Stomach (tissue), 19 donors: ENCODE measurements at places on chromosomes 11 and 22.

DNA sequence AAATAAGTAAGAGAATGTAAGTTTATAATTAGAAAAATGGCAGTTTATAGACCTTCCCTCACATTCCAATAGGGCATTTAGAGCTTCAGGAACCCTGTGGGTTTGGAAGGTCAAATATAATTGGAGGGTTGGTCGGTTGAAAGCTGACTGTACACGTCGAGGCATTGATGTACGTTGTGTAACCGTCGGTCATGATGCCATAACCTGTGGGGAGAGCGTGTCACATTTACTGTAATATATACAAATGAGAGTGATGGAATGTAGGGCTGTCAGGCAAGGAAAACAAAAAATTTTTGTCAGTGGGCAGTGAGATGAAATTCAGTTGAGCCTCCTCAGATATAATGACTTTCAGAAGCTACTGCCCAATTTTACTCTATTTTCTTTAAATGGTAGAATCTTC is 88.5 kb downstream of the ARL14EP start:
- H3K36me3 ChIP-seq: no peaks in the 10 kb centered on the region
- no peak overlapping the region for H3K27ac ChIP-seq
- no peaks in the 10 kb centered on the region for H3K4me1 ChIP-seq
- no peak for DNase-seq

- H3K27ac ChIP-seq: no peak overlapping the region
- H3K4me3 ChIP-seq: no peak overlapping the region
- peaks cover 2% of the 10 kb centered on the region for H3K27me3 ChIP-seq
- peak; percentile 92 for DNase-seq
- H3K36me3 ChIP-seq: no peaks in the 10 kb centered on the region
- peaks cover 20% of the 10 kb centered on the region for H3K4me1 ChIP-seq
Observed at GRCh38 chr11:17730608-17731462, 3.7 kb upstream of the KCNC1 start.

DNA sequence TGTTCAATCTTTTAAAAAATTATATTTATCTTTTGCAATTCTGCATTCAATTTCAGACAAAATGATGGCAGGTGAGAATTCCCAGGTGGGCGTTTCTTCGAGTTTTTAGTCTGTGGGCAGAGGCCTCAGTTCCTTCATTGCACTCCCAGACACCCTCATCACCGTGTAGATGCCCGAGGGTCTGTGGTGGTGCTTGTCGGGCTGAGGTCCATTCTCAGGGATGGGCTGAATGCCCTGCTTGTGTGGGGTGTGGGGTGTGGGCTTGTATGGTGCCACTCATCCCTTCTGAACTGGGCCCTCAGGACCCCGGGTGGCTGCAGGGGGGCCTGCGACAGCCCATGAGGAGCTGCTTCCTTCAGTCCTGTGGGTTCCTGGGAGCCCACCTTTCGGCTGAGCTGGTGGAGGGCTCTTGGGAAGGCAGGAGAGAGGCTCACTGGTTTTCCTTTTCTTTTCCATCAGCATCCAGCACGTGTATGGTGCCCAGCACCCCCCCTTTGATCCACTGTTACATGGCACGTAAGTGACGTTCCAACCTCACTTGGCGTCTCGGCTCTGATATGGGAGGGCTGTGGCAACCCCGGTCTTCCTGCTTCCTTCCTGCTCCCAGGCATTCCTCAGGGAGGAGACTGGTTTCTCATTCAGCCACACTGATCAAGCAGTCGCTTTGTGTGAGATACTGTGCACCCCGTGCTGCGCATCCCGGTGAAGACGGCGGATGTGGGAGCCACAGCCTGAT is 29.8 kb downstream of the TBC1D22A start:
- H3K4me1 ChIP-seq: peaks cover 19% of the 10 kb centered on the region
- peaks cover 49% of the 10 kb centered on the region for H3K36me3 ChIP-seq
- DNase-seq: no peak

DNA sequence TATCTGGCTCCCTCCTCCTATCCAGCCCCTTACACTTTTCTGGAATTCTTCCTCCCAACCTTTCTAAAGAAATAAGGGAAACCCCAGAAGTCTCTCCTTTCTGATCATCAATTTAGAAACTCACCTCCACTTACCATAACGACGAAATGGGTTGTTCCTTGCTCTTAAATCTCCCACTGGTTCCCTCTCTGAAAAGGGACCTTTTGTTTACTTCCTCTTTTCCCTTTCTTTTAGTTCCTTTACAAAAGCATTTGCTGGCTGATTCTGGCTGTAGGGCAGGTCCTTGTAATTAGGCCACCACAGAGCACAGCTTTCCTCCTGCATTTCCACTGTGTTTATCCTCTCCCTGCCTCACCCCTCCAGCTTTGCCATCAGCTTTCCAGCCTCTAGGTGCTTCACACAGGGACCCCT is 12.0 kb downstream of the JAML start:
- H3K27ac ChIP-seq: peak overlapping the region; percentile 51
- H3K36me3 ChIP-seq: no peaks in the 10 kb centered on the region
- no peaks in the 10 kb centered on the region for H3K4me1 ChIP-seq

DNA sequence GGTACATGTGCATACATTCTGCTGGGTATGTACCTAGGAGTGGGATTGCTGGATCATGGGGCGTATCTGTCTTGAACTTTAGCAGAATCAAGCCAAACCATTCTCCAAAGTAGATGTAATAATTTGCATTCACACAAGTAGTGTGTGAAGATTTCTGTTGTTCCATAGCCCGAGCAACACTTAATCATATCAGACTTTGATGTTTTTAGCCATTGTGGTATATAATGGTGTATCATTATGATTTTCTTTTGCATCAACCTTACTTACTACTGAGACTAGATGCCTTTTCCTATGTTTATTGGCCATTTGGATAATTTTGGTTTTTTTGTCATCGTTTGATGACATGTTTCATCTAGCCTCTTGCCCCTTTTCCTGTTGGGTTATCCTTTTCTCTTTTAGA is 72.0 kb upstream of the TNRC6B start:
- no peaks in the 10 kb centered on the region for H3K27me3 ChIP-seq
- H3K4me3 ChIP-seq: no peak overlapping the region
- H3K36me3 ChIP-seq: no peaks in the 10 kb centered on the region
- H3K4me1 ChIP-seq: peaks cover 50% of the 10 kb centered on the region

- H3K4me3 ChIP-seq: no peak overlapping the region
- H3K36me3 ChIP-seq: no peaks in the 10 kb centered on the region
- no peaks in the 10 kb centered on the region for H3K27me3 ChIP-seq
- H3K4me1 ChIP-seq: peaks cover 17% of the 10 kb centered on the region
Observed at GRCh38 chr11:73260127-73260457, 12.0 kb upstream of the P2RY6 start.

- no peak overlapping the region for H3K4me3 ChIP-seq
- no peaks in the 10 kb centered on the region for H3K4me1 ChIP-seq
- DNase-seq: no peak
- no peaks in the 10 kb centered on the region for H3K36me3 ChIP-seq
- H3K27ac ChIP-seq: no peak overlapping the region
Observed at GRCh38 chr11:33195462-33196173, 34.3 kb upstream of the CSTF3 start.

- H3K27ac ChIP-seq: peak overlapping the region; percentile 76
- no peak overlapping the region for H3K4me3 ChIP-seq
- no peaks in the 10 kb centered on the region for H3K36me3 ChIP-seq
- peaks cover 56% of the 10 kb centered on the region for H3K4me1 ChIP-seq
Observed at GRCh38 chr11:86814775-86815174, 14.4 kb downstream of the PRSS23 start.

- no peaks in the 10 kb centered on the region for H3K27me3 ChIP-seq
- no peaks in the 10 kb centered on the region for H3K36me3 ChIP-seq
- H3K4me3 ChIP-seq: no peak overlapping the region
- DNase-seq: no peak
- no peak overlapping the region for H3K27ac ChIP-seq
Observed at GRCh38 chr11:116901211-116901610, 63.8 kb upstream of the APOA1 start.

DNA sequence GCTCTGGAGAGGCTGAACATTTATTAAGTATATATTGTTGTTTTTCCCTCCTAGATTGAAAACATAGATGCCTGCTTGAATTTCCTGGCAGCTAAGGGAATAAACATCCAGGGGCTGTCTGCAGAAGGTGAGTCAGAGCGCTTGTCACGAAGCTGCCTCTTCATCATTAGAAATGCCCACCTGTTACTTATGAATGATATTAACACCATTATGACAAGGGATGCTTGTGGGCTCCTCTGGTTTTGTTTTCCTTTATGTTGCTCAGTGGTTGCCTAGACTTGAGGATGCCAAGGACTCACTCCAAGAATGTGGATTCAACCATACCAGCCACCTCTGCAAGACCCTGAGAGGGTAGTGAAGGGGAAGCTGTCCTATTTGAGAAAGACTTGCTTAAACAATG is 156.2 kb downstream of the NAV2 start:
- H3K27me3 ChIP-seq: no peaks in the 10 kb centered on the region
- no peak for DNase-seq
- peaks cover 30% of the 10 kb centered on the region for H3K4me1 ChIP-seq
- H3K4me3 ChIP-seq: no peak overlapping the region
- H3K27ac ChIP-seq: no peak overlapping the region

DNA sequence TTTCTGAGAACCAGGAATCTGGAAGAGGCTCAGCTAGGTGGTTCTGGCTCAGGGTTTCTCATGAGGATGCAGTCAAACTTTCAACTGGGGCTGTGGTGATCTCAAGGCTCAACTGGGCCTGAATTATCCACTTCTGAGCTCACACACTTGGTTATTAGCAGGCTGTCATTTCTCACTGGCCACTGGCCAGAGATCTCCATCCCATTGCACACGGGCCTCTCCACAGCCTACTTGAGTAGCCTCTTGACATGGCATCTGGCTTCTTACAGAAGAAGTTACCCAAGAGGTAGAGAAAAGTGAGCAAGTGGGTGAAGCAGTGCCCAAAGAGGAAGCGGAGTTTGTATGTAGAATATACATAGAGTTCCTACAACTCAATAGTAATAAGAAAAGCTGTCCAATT is 16.0 kb downstream of the CALCA start:
- H3K4me1 ChIP-seq: no peaks in the 10 kb centered on the region
- no peaks in the 10 kb centered on the region for H3K36me3 ChIP-seq
- DNase-seq: no peak
- no peaks in the 10 kb centered on the region for H3K27me3 ChIP-seq

GRCh38 chr11:69257838-69258658 is 35.9 kb upstream of the MYEOV start:
- no peaks in the 10 kb centered on the region for H3K27me3 ChIP-seq
- H3K36me3 ChIP-seq: no peaks in the 10 kb centered on the region
- no peak overlapping the region for H3K27ac ChIP-seq
- H3K4me3 ChIP-seq: no peak overlapping the region

GRCh38 chr11:22976146-22976545 is 115.9 kb upstream of the CCDC179 start:
- no peaks in the 10 kb centered on the region for H3K27me3 ChIP-seq
- no peaks in the 10 kb centered on the region for H3K36me3 ChIP-seq
- no peak overlapping the region for H3K27ac ChIP-seq

GRCh38 chr22:43399338-43399979 is 12.4 kb upstream of the MPPED1 start:
- no peaks in the 10 kb centered on the region for H3K27me3 ChIP-seq
- H3K36me3 ChIP-seq: no peaks in the 10 kb centered on the region
- H3K27ac ChIP-seq: no peak overlapping the region
- peaks cover 12% of the 10 kb centered on the region for H3K4me1 ChIP-seq
- DNase-seq: no peak

DNA sequence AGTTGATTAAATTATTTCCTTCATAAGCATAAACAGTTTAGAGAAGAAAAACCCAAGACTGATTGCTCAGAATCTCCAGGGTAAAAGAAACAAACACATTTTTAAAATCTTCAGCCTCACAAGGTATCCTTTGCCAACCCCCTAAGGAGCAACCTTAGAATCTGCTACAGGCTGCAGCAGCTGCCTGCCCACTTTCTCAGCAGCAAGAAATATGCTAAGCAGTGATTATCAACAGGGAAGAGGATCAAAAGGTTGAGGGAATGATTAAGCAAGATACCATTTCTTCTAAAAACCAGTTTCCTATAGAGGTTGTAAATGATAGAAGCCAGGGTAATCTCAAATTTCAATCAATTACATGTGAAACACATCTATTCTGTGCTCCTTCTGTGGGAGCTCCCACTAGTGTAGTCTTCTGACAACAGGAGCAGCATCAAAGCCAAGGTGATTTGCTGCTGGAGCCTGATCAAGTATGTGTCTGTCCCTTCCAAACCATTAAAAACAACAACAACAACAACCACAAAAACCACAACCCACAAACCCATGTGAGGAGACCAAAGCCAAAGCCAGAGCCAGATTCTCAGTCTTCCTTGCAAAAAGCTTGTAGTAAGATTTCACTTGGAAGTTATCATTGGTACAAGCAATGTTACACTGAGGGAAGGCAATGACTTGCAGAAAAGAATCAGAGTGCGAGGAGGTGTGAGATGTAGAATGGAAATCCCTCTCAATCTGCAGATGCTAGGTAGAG is 761.2 kb downstream of the DLG2 start:
- no peaks in the 10 kb centered on the region for H3K27me3 ChIP-seq
- no peak for DNase-seq
- no peak overlapping the region for H3K4me3 ChIP-seq

DNA sequence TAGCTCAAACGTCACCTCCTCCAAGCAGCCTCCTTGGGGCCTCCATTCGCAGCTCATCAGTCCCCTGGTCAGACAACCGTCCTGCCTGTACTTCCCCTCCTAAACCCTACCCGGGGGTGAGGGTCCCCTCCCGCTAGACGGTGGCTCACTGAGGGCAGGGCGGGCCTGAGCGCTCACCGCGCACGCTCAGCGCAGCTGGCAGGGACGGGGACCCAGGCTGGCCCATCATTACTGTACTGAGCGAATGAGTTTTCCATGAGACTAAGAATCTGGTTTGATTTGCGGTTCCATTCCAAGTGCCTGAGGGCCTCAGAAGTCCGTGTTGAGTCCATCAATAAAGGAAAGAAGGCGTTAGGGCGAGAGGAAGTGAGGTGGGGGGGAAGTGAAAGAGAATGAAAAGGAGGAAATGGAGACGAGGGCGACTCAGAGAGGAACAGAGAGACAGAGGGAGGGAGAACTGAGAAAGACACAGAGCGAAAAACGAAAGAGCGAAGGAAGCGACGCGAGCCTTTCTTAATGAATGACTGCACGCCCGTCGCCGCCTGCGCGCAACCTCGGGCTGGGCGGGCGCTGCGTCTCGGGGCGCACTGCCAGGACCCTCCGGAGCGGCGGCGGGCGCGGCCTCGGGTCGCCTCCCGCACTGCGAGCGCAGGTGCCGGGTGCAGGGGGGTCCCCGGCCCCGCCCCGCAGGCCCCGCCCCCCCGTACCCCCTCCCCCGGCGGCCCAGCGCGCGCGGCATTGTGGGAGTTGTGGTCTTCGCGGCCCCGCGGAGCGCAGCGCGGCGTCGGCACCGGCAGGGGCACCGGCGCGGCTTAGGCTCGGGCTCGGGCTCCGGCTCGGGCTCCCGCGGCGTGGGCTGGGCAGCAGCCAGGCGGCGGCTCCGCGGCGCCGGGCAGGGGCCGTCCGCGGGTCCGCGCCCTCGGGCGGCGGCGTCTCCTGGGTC is at the start of gene ASPHD2:
ASPHD2 (plus strand) TSS at position 746 of the 943 bp plus-strand sequence. CDS start 4,356 bp downstream, outside the sequence.
- no peaks in the 10 kb centered on the region for H3K27me3 ChIP-seq
- DNase-seq: peak; percentile 73
- peaks cover 26% of the 10 kb centered on the region for H3K4me1 ChIP-seq
- peak within 1 kb of the TSS; percentile 85 for H3K27ac ChIP-seq
- H3K4me3 ChIP-seq: peak within 1 kb of the TSS; percentile 64
